Vein endothelial cell (primary cell): ENCODE measurements at places on chromosomes 2 and 18. TPM values are rescaled to one million over a fixed set of nuclear protein-coding genes. Genes with fewer than 3 reads are reported as not detected.

Gene CD302
- 11.7 and 14.4 TPM in 2 replicates for total RNA-seq

Gene FNDC4
- total RNA-seq: 30.6 and 36.6 TPM in 2 replicates

Gene C2orf66
- total RNA-seq: under 0.01 and 0.38 TPM in 2 replicates

Gene MC2R
- not detected in 2 replicates for total RNA-seq
